Fibroblast of lung (primary cell): ENCODE measurements at places on chromosomes 13 and 19. TPM values are rescaled to one million over a fixed set of nuclear protein-coding genes. Genes with fewer than 3 reads are reported as not detected.

GNG8 gene
- total RNA-seq, result not detected in 2 replicates

DNA sequence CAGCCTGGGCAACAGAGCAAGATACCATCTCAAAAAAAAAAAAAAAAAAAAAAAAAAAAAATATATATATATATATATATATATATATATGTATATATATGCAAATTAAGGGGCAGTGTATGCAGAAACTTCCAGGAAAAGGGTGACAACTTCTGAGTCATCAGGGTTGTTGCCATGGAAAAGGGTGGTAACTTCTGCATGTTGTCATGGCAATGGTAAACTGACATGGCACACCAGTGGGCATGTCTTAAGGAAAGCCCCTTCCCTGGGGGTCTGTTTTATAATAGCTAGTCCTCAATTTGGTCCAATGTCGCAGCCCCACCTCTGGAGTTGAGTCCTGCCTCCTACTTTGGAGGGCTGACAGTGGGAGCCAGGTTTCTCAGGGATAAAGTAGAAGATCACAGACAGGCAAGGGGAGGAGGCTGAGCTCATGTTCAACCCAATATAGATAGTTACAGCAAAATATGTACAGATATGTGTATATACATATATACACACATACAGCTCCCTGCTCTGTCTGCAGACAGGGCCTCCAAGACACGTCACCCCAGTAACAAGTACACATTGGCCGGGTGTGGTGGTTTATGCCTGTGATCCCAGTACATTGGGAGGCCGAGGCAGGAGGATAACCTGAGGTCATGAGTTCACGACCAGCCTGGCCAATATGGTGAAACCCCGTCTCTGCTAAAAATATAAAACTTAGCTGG is 7.2 kb upstream of the FCHO1 start:
- H3K4me3 ChIP-seq, result no peak overlapping the region
- peaks cover 3% of the 10 kb centered on the region for H3K4me1 ChIP-seq
- no peaks in the 10 kb centered on the region for H3K36me3 ChIP-seq
- H3K27ac ChIP-seq, result no peak overlapping the region
- peak; percentile 61 for DNase-seq

DNA sequence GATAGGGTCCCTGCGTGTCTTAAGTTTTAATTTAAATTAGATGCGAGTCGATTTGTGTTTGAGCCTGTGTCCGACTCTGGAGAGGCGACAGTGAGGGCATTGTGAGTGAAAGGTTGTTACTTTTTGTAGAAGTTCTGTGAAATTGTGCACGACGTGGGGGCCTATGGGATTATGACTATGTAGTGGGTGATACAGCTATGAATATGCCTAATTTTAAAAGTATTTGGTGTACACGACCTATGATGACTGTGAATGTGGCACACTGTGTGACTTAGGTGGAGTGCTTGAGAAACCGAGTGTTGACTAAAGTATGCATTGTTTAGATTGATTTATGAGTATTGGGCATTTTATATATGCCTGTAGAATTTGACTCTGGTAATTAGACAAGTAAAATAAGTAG is 646 bp downstream of the ZNF567 start:
- H3K36me3 ChIP-seq, result no peaks in the 10 kb centered on the region
- no peak for DNase-seq
- no peaks in the 10 kb centered on the region for H3K27me3 ChIP-seq

DNA sequence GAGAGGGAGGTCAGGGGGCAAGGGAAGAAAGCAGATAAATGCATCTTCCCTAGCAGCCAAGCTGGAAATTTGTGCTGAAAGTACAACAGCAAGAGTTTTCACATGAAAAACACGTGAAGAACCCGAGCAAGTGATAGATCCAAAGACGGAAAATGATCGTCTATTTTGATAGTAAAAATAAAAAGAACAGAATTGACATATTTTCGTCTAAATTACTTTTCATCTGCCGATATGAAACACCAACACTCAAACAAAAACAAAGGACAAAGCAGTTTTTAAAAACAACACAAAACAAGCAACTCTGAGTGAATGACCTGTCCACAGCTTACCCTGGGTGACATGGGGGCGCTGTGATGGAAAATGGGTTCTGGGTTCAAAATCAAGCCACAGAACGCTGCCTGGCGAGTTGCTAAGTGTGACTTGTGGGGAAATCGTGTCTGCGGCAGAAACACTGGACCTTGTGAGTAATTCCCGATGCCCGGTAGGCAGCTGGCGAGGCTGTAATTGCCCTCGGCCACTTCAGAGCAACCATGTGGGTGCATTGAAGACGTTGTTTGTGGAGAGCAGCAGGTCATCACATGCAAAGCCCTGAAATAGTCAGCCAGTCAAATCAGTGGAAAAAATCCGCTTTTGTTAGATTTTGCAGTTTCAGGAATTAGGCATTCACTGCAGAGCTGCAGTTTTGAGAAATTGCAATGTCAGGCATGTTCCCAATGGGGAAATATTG is 7.4 kb downstream of the SOX1 start:
- no peak for DNase-seq
- H3K36me3 ChIP-seq, result no peaks in the 10 kb centered on the region
- no peaks in the 10 kb centered on the region for H3K4me1 ChIP-seq

DNA sequence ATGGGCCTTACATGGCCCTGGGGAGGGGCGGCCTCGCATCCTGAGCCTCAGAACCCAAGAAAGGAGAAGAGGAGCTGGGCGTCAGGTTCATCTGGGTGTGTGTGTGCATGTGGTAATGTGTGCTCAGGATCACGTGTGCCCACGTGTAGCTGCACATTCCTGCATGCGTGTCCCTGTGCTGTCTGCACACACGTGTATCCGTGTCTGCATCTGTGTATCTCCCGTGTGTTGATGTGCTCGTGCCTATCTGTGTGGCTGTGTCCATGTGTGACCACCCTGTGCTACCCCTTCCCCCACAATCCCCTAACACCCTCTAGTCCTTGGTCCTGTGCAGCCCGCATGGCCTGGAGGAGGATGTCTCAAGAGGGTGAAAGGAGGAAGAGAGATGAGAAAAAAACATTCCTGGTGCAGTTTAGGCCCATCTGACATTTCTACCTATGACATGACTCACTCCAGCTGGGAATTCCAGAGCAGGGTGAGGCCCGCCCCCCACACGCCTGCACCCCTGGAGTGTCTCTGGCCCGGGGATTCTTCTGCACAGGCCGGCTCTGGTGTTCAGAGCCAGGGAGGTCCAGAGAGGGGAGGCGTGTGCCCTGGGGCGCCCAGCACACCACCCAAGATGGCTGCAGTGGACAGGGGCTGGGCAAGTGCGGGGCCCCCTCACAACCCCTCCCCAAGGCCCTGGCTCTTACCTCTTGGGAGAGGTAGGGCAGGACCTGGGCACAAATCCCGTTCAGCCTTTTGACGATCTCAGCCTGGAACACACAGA is 7.1 kb downstream of the TLE5 start:
- no peak overlapping the region for H3K27ac ChIP-seq
- H3K27me3 ChIP-seq, result no peaks in the 10 kb centered on the region
- peaks cover 8% of the 10 kb centered on the region for H3K4me1 ChIP-seq
- no peak for DNase-seq
- H3K36me3 ChIP-seq, result peaks cover 25% of the 10 kb centered on the region

- no peak overlapping the region for H3K27ac ChIP-seq
- H3K4me3 ChIP-seq, result no peak overlapping the region
- peak; percentile 6 for DNase-seq
- no peaks in the 10 kb centered on the region for H3K36me3 ChIP-seq
- H3K4me1 ChIP-seq, result no peaks in the 10 kb centered on the region
Measured at GRCh38 chr13:91704398-91704797, 306.0 kb downstream of the GPC5 start.
